CD4-positive, alpha-beta T cell treated with Interleukin-12 subunit alpha and Interleukin-12 subunit beta, for 1 hour (primary cell): ENCODE measurements at places on chromosomes 2 and 18.

- no peak for DNase-seq
Measured at GRCh38 chr2:124702777-124703176, 677.7 kb downstream of the CNTNAP5 start.

DNA sequence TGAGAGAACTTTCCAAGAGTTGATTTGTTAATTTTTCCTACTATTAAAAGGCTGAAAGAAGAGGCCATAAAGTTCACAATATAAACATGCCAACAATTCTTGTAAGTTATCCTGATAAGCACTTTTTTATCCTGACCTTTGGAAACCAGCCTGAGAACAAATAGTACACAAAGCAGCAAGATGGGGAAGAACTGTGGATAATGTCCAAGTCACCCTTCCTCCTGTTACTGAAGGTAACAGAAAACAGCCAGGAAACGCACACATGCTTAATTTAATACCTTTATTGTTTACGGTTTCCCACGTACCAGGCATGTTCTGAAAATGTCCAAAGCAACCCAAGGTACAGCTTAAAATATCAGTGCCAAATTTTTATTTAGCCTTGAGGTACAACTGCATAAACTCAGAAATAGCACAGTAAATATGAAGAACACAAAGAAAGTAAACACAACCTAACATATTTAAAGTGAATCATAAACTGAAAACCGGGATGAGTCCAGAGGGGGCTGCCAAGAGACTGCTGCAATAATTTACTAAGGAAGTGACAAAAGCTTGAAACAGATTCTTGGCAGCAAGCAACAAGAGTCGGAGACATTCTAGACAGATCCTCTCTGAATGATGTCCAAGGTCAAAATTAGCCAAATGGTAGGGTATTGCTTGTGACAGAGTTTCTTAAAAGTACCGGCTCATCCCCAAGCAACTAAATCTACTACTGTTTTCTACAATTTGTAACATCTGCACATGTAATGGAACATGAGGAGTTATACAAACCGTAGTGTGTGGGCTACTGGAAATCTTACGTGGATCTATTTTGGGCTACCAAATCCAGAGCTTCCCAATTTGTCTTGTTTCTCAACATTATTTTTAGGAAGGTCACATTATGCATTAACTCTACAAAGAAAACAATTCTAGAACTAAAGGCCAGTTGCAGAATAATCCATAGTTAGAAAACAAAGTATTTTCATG is 93.2 kb downstream of the CABYR start:
- DNase-seq = no peak

DNA sequence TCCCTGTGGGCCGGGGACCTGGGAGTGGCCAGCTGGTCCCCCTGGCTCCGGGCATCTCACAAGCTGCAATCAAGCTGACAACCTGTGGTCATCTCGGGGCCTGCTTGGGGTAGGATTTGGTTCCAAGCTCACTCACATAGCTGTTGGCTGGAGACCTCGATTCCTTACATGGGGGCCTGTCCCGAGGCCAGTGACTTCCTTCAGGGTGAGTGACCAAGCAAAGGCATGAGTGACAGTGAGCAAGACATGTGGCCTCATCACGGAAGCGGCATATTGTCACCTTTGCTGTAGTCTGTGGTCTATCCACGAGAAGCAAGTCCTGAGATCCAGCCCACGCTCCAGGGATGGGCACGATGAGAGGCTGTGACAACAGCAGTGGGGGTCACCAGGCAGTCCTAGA is 131.4 kb upstream of the ID2 start:
- DNase-seq = no peak

DNA sequence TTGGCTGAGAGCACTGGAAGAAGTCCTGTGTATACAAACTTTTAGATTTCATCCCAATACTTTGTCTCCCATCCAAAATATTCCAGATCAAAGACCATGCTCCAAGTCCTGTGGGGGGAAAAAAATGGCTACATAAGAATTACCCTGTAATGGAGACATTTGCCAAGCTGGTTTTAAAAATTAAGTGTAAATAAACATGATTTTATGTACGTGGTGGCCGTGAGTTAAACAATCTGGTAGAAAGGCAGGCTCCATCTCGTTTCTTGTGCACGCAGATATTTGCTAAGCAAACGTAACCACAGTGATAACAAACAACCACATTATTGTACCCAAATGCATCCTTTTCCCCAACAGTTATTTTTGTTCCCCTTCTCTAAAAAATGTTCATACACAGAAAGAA is 176.4 kb downstream of the ZNF516 start:
- DNase-seq = no peak

DNA sequence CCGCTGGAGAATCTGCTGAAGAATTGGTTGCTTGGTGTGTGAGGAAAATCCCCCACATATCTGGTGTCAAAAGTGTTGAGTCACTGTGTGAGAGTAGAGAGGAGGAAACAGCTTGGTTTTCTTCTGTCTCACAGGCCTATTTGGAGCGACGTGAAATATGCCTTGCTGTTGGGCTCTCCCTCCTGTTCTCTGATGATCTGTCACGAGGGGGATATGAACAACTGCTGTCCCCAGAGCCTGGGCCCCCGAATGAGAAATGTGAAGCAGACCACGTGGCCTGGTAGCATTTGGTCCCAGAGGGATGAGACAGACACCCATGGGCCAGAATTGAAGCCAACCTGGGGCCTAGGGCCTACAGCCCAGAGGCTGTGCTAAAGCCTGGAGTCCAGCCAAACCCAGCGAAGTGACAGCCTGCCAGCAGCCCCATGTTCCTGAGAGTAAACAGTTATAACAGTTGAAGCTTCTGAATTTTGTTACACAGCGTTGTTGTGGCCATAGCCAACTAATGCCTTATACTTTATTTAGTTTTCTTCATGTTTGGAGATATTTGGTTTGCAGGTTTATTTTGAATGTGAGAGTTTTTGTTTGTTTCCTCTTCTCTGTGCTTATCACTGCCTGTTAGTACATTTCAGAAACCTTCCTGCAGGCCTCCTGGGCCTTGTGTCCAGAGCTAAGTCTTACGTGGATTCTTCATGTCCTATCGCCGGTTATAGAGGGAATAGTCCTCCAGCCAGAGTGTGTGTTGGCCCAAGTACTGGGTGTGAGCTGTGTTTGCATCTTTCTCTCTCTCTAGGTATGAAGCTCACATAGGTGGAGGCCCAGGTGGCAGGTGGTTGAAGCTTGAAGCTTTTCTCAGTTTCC is 18.7 kb upstream of the COLEC12 start:
- DNase-seq = no peak

- DNase-seq = no peak
Measured at GRCh38 chr2:232652505-232652851, 19.1 kb downstream of the EFHD1 start.

DNA sequence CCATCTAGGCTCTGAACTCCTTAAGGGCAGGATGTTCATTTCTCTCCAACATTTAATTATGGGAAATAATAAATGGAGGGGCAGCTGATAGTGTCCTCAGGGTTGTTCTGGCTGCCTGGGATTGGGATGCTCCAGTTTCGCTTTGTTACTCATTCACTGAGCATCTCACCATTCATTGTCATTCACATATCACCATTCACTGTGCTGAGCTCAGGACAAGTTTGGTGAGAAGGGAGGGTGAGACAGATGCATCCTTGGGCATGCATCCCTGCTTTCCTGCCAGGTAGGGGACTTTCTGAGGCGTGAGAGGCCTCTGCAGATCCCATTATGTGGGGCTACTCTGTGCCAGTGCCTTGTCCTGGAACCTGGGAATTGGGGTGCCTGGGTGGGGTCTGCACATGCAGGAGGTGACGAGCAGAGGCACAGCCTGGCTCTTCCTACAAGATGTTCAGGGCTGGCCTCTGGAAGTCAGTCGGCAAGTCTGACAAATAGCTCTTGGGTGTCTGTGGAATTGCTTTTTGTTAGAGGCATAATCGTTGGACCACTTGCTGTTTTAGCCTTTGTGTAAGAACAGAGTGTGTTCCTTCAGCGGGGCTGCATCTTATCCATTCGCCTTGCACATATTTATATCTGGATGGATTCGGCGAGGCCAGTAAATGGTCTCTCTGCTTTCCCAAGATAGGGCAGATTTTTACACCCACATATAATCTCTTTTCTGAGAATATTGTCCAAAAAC is 323.2 kb upstream of the THSD7B start:
- DNase-seq = no peak

DNA sequence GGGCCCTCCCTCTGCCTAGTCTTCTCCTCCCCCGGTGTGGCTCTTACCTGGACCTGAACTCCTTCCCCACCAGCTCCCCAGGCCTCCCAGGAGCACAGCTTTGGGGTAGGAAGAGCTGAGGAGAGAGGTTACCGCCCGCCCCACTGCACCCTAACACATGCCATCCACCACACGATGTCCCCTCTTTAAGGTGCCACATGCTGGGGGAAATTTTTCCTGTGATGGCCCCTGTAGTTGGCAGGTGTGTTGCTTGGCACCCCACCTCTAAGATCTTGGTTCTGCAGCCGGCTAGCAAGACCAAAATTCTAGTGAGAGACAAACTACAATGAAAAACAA is 6.9 kb upstream of the TEX261 start:
- no peak for DNase-seq

- no peak for DNase-seq
Measured at GRCh38 chr2:75464348-75464946, 96.3 kb downstream of the EVA1A start.

DNA sequence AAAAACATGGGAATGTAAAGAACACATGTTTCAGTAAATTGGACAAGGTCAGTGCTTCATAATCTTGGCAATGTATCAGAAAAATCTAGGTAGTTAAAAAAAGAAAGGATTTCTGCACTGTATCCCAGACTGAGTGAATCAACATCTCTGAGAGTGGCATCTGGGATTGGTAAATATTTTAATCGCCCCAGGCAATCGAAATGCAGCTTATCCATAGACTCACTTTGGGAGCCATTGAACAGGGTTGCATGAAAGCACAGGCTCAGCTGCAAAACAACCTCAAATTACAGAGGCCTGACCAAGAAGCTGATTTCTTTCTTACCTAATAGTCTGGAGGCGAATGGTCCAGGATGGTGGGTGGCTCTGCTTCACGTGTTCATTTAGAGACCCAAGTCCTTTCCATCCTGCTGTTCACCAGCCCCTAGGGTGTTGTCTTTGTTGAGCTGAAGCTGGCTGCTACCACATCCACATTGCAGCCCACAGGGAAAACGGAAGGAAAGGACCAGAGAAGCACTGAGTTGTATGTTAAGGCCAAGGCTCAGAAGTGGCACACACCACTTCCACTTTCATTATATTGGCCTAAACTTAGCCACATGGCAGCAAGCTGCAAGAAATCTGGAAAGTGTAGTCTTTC is 59.0 kb downstream of the MOGAT1 start:
- DNase-seq = no peak

DNA sequence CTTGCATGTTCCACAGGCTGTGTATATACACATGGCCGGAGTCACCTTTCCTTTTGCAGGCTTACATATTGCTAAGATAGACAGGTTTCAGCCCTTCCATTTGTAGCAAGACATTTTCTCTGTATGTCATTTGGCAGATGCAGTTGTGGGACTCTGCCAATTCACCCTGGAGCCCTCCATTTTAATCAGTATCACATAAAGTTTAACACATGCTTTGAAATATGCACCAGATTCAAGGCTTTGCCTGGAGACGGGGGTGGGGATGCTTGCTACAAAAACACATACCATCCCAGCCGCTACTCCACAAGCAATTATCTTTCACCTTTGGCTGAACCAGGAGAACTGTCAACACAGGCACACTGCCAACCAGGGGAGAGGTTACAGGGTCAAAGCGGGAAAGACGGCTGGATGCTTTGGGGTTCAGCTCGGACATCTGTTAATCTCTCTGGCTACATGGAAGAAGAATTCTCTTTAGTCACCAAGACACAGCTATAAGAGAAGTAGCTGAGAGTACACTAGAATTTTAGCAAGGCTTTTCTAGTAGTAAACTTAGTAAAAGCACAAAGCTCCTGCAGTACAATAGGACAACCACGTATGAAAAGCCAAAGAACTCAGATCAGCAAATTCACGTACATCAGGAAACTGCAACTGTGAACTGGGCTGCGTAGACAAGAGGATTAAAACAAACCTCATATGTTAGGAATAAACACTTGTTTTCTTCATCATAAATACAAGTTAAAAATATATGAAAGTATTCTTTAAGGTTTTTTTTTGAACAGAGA is 130.9 kb downstream of the EXOC6B start:
- no peak for DNase-seq

DNA sequence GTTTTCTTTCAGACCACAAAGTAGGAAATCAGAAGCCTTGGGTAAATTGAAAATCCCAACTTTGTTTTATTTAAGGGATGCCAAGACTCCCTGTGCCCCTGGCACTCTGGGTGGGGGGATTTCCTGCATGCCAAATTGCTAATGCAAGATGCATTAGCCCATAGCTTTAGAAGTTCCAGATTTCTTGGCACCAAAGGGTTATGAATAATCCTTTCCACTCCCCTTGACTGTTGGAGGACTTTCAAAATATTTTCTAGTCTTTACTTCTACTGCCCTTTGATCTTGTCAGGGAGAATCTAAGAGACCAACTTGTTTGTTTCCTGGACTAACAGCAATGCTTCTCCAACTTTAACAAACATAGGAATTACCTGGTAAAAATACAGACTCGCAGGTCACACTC is 81.8 kb upstream of the TGIF1 start:
- no peak for DNase-seq

DNA sequence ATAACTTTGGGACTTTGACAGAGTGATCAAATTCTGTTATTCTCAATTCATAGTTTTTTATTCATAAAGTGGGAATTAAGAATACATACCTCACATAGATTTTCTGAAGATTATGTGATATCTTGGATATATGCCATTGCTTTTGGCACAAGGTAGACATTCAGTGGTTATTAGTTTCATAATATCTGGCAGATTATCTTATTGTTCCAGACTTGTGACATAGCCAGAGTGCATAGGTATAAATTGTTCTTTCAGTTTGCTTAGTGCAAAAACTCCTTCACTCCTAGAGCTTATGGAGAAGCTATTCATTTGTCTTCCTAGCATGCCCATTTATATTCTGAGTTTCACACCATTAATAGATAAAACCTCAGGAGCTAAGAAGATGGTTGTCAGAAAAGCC is 222.0 kb downstream of the KCNE4 start:
- no peak for DNase-seq

DNA sequence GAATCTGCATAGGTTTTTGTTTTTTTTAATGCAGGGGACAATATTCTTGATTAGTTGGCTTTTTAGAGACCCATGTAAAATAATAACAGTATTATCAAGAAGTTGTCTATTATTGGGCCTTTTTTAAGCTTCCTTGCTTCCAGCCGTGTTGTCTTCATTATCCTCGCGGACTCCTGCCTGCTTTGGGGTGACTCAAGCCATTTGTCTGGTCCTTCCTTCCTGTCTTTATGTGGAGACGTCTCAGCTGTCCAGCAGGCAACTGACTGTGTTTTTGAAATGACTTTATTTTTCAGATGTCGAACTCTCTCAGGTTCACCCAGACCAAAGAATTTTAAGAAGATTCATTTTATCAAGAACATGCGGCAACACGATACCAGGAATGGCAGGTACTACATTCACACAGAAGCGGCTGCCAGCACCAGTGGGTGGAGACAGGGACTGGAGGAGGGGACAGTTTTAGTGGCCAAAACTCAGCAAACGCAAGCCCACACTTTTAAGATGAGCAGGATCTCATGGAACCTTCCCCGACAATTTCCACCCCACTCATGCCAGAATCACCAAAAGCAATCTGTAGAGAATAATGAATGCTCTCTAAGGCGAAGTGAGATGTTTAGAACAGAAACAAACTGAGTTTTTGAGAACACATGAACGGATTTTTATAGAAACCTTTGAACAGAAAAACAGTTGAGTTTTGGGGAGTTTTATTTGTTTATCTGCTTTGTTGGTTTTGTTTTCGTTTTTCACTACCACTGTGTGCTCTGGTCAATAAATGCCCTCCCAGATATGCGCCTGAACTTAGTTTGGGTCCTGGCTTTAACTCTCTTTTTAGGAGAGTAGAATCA is 59.1 kb downstream of the CABLES1 start:
- DNase-seq = no peak
